ENCODE measurements at places on chromosomes 11 and 22.

DNA sequence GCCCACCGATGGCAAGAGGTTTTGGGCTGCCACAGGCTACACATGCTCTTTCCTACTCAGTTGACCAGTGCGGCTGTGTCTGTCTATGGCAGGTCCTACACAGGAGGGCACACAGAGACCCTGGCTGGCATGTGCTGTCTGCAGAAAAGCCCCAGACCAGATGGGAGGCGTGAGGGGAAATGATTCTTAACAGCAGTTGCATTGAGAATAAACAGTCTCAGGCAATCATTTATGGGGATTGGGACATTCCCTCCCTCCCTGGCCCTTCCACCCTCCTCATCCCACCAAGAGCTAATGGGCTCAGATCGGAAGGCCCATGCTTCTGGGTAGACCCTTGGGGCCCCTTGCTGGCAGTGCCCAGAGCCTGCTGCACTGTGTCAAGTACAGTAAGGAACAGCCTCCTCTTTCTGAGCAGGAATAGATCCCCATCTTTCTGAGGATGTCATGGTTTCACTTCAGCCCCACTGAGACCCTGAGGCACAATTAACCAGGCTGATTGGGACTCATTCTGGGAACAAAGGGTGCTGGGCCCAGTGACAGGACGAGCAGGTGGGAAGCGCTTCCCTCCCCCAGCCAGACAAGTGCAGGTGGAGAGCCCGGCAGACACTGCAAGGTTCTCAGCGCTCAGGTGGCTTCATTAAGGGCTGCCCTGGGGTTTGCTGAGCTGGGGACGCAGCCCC, 28.3 kb downstream of the TSPAN18 start:
- DNase-seq, result no peak

DNA sequence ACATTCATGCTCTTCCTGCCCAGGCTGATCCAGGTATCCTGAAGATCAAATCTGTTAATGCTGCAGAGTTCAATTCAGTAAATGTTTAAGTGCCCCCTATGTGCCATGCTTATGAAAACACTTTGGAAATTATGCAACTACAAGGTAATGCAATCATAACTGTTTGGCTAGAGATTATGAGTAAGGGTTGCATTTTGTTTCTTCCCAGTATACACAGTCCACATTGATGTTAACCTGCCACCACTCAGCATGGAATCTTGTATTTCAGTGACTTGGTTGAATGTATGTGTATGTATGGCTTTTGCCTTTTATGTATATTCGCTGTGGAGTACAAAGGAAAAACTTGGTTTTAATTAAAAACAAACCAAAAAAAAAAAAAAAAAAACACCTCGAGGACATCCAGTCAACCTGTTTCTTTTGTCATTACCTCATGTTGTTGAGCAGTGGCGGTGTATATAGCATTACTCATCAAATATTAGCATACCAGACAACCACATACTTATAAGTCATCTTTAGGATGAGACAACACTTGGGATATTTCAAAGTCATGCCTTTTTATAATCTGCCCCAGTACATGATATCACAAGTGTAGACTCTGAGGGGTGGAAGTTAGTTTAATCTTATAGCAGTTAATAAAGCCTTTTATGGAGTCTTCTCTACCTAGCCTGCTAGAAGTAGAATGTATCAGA, 86.1 kb upstream of the HORMAD2 start:
- DNase-seq, result no peak

- DNase-seq, result no peak
Observed at GRCh38 chr22:47063071-47063509, 300.6 kb downstream of the TBC1D22A start.

DNA sequence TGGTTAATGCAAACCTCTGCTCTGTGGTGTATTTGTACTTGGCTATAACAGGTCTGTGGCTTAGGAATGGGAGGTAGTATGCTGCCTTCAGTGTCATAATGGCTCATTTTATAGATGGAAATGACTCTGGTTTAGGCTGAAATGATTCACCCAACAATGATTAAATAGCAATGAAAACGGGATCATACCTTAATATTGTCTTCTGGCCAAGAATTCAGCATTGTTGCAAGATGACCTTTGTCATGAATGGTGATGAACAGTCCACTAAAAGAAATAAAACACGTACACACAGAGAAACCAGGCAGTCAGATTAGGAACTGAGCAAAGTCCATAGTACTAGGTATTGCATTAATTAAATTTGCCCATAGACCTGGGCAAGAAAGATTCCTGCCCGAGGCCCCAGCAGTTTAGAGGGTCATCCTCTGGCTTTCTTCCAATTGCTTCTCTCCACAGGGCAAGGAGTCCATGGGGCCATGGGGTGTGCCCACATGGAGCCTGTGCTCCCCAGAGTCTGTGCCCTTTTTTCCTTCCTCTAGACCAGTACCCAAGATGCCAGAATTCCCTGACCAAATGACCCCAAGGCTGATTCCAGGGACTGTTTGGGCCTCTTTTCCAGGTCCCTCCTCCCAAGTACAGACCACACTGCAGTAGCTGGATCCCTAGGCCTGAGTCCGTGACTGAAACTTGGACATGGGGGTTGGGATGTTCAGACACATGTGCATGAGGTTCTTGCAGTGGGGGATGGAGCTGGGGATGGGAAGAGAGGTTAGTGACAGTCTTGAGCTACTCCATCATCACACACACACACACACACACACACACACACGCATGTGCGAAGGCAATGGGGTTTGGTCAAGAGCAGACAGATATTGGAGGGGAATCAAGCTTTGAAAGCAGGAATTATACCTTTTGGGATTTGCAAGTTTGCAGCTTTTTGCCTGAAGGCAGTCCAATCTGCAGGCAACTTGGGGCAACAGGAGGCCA, 134.2 kb downstream of the CCDC81 start:
- no peak for DNase-seq

DNA sequence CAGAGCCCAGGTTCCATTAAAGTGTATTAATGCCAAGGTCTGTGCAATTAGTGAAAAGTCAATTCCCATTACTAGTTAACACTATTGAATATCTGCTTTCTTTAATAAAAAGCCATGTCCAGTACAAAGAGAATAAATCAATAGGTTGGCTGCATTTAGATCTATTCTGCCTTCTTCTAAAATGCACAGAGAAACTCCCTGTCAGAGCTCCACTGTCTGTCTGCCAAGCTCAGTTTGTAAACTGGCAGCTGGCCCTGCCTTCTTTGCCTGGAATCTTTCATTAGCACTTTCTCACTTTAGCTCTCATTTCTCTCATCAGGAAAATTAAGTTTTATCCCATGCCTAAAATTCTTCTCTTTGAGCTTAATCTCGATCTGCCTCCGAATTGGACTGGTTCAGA, 35.6 kb downstream of the ARL14EP start:
- DNase-seq, result no peak

DNA sequence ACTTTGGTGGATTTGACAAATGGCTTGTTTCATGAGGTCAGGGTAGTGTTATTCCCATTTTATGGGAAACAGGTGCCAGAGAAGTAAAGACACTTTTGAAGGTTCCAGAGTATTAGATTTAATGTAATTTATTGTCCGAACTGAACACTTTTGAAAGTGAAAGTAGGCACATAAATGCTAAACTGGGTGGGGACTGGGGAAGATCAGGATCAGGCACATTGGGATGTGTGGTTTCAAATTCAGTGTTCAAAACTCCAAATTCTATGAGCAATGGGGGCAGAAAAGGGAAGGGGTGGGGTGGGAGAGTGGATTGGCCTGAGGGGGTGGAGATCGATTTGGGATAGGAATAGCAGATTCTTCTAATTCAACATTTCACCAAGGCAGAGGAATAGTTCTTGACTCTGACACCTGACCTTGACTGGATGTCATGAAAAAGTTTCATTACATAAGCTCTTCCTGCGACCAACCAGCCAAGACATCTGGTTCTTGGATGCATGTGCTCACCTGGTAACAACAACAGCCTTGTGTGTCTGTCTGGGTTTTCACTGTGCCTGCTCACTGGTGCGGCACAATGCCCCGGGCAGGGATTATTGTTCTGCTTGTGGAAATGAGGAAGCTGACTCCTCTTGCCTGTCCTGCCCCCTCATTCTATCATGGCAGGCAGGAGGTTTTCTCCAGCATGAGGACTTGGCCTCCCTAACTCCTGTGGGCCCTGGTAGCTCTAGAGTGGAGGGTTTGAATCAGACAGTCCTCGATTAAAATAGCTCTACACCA, 10.8 kb downstream of the PPFIBP2 start:
- DNase-seq, result no peak

DNA sequence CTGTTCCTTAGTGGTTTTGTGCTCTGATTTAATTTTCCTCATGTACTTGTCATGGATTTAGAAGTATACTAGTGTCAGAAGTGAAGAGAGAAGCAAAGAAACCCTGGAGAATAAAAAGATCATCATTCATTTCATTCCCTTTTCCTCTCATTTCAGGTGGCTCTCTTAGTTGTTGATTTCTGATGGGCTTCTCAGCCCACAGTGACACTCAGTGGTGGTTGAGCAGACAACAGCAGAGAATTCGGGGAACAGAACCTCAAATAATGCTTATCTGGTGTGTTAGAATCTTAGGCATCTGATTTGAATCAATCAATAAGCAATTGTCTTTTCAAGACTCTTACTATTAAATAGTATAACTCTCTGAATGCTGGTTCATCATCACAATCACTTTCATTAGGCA, 1289.4 kb downstream of the FAM181B start:
- no peak for DNase-seq

GRCh38 chr22:28594797-28595462, 84.7 kb downstream of the TTC28 start:
- no peak for DNase-seq

DNA sequence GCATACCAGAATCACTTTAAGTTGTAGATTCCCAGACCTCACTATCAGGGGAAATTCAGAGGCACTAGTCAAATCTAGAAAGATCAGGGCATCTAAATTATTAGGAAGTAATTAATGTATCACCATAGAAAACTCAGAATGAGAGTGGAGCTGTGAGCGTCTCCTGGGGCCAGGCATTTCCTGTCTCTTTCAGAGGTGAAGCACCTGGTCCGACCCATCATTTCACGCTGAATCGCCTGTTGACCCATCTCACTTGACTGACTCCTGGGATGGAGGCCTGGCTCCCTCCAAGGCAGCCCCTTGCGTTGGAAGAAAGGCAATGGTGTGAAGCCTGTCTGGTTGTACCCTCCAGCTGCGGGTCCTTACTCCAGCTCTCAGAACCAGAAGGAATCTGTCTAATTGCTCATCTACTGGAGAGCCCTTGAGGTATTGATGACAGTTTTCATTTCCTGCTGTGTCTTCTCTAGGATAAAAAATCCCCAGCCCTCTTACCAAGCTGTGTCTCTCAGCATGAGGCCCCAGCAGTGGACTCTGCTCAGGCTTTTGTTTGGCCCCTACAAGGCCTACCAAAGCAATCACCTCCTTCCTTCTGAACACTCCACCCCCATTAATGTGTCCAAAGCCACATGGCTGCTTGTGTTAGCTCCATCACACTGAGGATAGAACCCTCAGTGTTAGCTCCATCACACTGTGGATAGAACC, 93.2 kb upstream of the SYT13 start:
- no peak for DNase-seq

DNA sequence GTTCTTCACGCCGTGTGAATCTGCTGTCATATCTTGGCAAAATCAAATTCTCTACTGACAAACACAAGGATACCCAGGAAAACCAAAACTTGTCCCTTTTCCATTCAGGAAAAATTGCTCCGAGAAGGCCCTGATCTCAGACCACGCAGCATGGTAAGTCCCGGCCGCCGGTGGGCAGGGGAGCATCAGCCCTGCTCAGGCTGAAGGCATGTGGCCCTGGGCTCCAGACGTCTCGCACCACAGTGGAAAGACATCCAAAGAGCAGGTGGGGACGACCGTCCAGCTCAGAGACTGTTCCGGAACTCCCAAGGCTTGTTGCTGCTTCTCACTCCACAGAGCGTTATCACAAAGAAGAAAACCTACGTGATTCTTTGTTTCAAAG, 29.8 kb downstream of the TOLLIP start:
- no peak for DNase-seq

DNA sequence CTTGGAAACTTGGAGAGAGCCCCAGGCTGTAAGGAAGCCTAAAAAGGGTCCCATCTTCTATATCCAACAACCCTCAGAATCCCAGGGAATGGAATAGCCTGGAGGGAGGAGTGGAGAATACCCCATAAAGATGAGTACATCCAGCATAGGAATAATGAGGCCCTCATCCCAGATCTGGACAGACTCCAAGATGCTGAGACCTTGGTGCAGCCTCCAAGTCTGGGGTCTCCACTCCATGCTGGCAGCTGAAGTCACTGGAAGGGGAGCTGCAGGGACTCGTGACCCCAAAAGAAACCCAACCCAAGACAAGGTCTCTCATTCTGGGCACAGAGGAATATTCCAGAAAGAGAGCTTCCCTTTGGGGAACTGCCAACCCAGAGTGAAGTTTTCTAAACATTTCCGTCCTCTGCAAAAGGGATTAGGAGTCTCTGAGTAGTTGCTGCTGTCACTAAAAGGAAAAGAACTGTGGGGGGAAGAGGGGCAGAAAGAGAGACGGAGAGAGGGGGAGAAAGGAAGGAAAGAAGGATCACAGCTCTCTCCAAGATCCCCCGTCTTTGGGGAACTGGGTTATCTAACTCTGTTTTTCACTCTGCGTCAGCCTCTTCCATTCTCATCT, 589 bp downstream of the SCGB1A1 start:
- DNase-seq, result no peak

GRCh38 chr11:13465909-13466371, 2.9 kb upstream of the BTBD10 start:
- no peak for DNase-seq

GRCh38 chr11:107702723-107703122, 9.1 kb downstream of the SLN start:
- no peak for DNase-seq

- no peak for DNase-seq
Observed at GRCh38 chr11:78715639-78716311, 141.1 kb upstream of the NARS2 start.

DNA sequence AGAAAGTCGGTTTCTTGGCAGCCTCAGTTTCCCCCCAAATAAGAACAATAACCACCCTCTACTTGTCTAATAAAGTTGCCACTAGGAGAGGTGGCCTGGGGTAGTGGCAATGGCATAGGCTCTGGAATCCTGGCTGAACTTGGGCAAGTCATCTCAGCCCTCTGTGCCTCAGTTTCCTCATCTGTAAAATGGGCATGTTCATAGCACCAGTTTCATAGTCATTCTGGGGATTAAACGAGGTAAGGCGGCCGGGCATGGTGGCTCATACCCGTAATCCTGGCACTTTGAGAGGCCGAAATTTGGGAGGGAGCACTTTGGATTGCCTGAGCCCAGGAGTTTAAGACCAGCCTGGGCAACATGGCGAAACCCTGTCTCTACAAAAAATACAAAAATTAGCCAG, 63.0 kb downstream of the SGSM1 start:
- no peak for DNase-seq

DNA sequence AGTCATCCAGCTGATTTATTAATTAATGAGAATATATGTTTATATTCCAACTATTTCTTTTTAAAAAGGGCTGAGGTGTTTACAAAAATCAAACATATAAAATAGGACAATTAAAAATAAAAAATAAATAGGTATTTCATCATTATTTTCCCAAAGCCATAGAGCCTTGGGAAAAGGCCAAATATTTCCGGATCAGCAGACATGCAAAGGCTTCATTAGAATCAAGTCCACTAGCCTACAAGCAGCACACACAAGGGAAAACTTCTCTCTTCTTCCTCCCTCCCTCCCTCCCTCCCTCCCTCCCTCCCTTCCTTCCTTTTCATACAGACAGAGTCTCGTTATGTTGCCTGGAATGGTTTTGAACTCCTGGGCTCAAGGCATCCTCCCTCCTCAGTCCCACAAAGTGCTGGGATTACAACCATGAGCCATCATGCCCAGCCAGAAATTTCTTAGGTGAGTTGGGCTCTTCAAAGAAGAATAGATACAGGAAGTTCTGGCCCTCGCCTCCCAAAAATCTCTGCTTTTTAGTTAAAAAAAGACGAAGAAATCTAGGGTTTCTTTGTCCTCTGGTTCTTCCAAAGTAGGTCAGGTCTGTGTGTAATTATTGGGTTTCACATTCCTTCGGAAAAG, 121.2 kb downstream of the SIK3 start:
- DNase-seq, result no peak

All from cortex of kidney (tissue), 1 donor.